ENCODE measurements at places on chromosomes 6 and 20.

DNA sequence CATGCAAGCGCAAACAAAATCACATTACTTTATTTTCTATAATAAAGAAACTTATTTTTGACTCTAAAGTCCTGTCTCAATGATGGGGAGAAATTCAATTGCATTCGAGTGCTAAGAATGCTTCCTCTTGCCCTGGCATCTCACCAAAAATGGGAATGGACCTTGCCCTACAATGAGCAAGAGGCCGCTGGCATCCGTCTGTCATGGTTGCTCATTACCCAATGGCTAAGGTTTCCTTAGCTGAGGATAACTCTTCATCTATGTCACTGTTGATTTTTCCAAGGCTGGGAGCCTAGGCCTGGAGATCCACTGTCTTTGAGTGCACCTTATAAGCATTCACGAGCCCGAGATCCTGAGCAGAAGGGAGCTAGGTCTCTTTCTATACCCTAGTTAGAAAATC is 471.3 kb upstream of the NRSN1 start:
- no peak overlapping the region for H3K4me3 ChIP-seq
- H3K27me3 ChIP-seq, result no peaks in the 10 kb centered on the region
- no peaks in the 10 kb centered on the region for H3K4me1 ChIP-seq
- no peak overlapping the region for H3K27ac ChIP-seq
- DNase-seq, result no peak
- H3K36me3 ChIP-seq, result no peaks in the 10 kb centered on the region

DNA sequence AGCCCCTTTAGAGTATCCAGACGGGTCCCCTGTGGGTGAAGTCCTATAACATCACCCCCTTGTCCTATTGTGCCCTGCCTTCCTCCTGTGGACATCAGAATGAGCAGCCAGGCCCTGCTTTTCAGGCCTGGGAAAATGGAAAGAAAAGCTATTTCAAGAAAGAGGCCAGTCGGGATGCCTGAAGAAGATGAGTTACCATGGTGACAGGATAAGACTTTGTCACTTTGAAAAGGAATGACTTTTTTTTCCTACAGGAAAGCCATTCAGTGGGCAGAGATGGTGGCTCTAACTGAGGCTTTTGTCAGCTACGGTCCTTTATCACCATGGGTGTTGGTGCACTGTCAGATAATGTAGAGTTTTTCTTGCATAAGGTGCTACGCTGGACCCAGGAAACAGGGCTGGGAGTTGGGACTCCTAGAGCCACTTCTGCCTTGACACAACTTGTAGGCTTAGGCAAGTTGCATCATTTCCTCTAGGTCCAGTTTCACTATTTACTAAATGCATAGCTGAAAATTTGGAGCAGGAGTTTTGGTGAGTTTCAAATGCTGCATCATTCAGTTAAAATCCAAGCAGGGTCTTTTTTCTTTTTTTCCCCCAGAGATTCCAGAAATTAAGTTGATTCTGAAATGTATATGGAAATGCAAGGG is 293.6 kb upstream of the PRND start:
- H3K4me3 ChIP-seq, result no peak overlapping the region
- no peak for DNase-seq
- H3K27me3 ChIP-seq, result no peaks in the 10 kb centered on the region
- no peak overlapping the region for H3K27ac ChIP-seq

DNA sequence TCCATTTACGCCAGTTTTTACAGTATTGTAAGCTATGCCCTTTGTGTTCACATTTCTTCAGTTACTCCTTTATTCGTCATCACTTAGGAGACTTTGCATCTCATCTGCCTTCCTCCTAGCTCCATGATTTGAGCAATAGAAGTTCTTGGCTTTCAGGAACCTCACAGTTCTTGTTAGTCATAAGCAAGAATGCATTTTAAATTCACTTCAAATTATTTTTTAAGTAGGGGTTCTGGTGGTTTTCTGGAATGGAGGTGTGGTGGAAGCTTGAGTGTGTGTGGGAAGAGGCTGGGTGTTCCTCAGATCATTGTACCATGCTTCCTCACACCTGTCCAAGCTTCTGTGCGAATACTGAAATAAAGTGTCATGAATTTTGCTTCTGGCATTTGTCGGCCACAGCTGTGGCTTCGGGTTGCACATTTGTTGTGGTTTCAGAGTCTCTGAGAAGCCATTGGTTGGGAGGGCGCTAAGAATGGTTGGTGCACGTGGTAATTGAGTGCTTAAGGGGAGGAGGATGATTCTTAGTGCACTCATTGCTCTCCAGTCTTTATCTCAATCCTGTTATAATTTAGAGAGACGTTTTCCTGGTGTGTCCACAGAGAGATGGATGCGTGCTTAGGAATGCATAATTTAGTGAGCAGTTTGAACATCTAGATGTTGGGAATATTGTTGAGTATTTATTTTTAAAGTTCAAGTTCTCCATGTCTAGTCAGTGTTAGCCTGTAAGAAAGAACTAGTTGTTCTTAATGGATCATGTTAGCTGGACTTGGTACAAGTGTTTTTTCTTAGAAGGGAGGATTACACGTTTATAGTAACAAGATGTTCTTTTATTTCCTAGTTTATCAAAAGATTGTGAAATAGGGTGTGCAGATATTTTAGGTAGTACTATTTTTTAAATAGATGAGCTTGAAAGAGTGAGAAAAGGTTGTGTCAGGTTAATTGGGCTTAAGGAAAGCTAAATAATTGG is 31.9 kb downstream of the FOXO3 start:
- H3K27ac ChIP-seq, result peak overlapping the region; percentile 85
- no peak for DNase-seq
- H3K27me3 ChIP-seq, result no peaks in the 10 kb centered on the region
- H3K4me3 ChIP-seq, result no peak overlapping the region
- no peaks in the 10 kb centered on the region for H3K36me3 ChIP-seq

GRCh38 chr6:32118782-32119628 is 9.0 kb downstream of the ATF6B start:
- H3K27me3 ChIP-seq, result no peaks in the 10 kb centered on the region
- DNase-seq, result peak; percentile 96
- no peak overlapping the region for H3K4me3 ChIP-seq
- peaks cover 43% of the 10 kb centered on the region for H3K4me1 ChIP-seq
- H3K27ac ChIP-seq, result peak overlapping the region; percentile 41

DNA sequence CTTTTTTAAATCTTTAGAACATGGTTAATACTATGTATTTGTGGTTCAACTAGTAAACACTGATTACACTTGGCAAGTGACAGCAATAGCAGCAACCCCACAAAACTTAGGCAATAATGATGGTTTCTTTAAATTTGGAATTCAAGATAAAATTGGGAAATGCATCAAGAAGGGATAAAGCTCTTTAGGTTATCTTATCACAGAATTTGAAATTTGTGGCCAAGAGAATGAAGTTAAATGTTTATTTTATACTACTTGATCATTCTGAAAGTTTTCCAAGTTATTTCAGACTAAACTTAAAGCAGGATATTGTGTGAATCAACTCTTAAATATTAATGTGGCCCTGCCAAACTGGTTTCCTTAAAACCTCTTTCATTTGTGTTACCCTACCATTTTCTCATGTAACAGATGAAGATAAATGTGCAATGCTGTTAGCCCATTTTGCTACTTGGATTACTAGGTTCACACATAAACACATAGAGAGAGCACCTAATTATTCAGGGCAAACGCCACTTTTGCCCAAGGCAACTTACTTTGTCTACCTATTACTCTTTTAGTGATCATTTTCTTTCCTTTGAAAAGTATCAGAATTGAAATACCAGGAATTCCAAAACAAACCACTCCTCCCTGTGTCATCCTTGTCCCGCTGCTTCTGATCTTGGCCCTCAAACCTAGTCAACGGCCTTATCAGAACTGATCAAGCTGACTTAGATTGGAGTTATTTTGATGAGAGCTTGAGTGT is 186.7 kb upstream of the TENT5A start:
- H3K4me3 ChIP-seq, result no peak overlapping the region
- DNase-seq, result no peak
- H3K36me3 ChIP-seq, result no peaks in the 10 kb centered on the region
- H3K27me3 ChIP-seq, result no peaks in the 10 kb centered on the region

All from upper lobe of left lung (tissue), 6 donors.